ENCODE measurements at places on chromosomes 5 and 9.

- DNase-seq: no peak
Measured at GRCh38 chr5:171639966-171640365, 145.7 kb upstream of the SMIM23 start.

- DNase-seq: peak; percentile 27
Measured at GRCh38 chr9:123225374-123225813, 43.0 kb downstream of the STRBP start.

DNA sequence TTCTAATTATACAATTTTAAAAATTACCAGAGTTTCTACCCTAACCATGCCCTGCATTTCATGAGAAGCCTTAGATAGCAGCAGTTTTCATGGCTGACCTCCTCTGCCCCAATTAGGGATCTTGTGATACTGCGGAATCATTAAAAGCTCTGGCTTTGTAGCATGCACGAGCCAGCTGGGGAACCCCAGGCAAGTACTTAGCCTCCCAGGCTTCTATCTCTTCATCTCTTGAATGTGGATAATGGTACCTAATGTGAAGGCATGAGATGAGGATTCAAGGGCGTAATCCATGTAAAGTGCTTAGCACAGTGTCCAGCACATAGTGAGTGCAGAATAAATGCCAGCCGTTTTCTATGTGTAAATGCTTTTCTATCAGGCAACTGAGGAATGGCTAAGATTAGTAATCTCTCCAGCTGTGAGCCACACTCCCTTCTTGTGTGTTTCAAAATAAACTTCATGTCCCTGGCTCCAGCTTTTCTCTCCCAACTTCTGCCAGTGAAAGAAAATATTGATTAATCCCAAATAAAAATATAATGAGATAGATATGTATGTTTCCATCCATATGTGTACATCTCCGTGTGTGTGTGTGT, 88.4 kb downstream of the APBA1 start:
- DNase-seq: no peak

DNA sequence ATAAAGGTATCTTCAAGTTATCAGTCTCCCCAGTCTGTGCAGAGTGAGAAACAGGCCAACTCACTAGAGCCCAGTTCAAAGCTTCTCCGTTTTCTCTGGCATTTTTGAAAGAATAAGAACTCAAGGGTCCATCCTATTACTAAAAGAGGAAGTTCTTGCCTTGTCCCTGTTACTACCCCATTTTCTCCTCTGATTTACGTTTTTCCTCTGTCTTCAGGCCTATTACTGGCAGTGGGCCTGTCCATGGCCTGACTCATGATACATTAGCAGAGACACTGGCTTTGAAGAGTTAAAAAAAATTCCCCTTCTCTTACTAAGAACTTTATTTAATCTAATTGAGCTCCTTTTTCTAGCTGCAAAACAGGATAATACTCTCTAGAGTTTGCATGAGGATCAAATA, 624.0 kb upstream of the KLF4 start:
- no peak for DNase-seq

GRCh38 chr9:134503301-134504105, 138.1 kb upstream of the COL5A1 start:
- no peak for DNase-seq

- DNase-seq: no peak
Measured at GRCh38 chr5:169615561-169615960, 21.5 kb upstream of the DOCK2 start.

DNA sequence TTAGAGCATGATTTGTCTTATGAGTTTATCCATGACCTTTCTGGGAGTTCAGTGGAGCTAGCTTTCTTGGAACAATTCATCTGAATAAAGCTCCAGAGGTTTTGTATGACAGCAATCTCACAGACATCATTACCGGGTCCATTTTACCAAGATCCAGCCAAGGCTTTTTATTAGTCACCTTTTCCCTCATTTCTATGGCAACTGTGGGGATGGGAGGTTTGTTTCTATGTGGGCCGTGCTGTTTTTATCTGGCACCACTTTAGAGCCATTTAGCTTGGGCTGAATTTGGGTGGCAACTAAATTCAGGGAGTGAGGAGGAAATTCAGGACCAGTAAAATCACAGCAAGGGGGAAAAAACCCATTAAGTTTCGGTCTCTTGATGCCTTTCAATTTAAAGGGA, 245.7 kb downstream of the NSG2 start:
- DNase-seq: no peak

- no peak for DNase-seq
Measured at GRCh38 chr9:119020730-119021333, 348.4 kb downstream of the BRINP1 start.

- DNase-seq: no peak
Measured at GRCh38 chr9:3951161-3951665, 348.7 kb downstream of the GLIS3 start.

- DNase-seq: no peak
Measured at GRCh38 chr5:122760236-122760635, 14.6 kb upstream of the SNX2 start.

DNA sequence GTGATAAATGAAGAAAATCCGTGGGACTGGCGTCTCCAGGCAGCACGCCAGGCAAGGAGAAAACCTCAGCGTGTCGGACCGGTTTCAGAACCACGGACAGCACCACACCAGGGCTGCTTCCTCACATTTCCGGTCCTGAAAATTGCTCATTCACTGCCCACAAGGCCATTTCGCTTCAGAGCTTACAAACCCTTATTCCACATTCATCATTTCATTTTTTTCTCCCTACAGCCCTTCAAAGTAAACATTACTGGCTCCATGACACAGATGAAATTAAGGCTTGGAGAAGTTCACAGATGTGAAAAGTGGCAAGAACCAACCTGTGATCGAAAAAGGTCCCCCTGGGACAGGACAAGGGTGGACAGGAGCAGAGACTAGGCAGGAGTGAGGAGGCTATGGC, 1.5 kb upstream of the GPRIN1 start:
- DNase-seq: peak; percentile 48

DNA sequence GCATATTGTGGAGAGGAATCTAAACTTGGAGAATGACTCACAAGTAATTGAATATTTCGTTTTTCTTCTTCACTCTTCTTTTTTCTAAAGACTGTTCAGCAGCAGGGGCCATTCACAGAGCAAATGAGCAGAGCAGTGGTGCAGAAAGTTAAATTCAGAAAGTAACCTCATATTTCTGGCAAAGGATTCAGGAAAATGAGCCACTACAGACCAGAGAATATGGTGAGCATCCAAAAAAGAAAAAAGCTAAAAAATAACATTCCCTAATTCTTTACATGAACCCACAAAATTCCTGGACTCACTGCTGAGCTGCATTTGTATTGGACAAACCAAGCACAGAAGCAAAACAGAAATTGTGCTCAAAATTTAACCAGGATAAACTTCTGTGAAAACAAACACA, 1486.8 kb upstream of the C9orf72 start:
- no peak for DNase-seq

DNA sequence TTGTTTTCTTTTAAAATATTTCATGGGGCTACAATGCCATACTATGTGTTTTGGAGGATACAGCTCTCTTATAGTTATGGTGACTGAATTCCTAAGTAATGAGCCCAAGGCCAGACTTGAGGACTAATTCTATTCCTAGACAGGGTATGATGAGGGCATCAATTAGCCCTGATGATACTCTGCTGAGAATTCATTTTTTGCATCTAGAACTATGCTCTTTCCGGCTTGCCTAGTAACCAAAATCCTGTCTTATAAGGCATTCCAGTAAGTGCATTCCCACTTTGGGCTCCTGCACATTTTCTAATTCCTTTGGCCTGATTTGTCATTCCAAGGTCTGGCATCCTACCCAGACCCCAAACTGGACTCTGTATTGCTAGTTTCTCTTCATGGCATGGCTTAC, 62.4 kb downstream of the MAT2B start:
- no peak for DNase-seq

- no peak for DNase-seq
Measured at GRCh38 chr5:176454724-176455394, 6.7 kb downstream of the FAF2 start.

- DNase-seq: no peak
Measured at GRCh38 chr5:53130266-53130665, 20.7 kb upstream of the MOCS2 start.

- DNase-seq: no peak
Measured at GRCh38 chr9:129270903-129271431, 92.9 kb upstream of the IER5L start.

GRCh38 chr9:98378206-98378780, 122.8 kb upstream of the TBC1D2 start:
- no peak for DNase-seq

Measured in NCI-H460 (cell line).